ENCODE measurements at places on chromosomes 12 and 14.

DNA sequence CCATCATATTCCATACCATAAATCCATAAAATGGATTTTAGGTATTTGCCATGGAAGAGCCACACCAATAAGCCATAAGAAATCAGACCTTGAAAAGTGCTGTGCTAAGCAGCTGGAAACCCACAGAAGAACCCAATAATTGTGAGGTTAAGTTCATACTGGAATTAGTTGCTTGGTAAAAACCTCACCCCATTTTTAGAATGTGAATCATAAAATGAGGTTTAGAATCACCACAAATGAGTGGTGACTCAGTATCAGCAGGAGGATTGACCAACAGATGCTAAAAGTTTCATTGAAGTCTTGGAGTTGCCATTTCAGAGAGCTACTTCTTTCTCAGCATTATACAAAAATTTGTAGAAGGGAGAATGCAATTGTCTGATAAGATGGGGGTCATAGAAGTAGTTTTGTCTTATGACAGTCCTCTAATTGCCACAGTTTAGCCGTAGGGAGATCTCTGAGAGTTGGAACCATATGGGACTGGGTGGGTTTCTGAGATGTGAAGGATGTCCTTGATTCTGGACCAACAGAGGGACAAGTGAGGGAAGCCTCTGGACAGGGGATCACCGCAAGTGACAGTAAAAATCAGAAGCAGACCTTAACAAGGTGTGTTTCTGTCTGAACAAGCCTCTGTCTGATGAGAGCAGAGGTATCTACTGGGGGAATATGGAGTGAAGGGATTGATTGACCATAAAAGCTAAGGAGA is 1.4 kb upstream of the STON2 start:
- peak; percentile 60 for ATAC-seq

DNA sequence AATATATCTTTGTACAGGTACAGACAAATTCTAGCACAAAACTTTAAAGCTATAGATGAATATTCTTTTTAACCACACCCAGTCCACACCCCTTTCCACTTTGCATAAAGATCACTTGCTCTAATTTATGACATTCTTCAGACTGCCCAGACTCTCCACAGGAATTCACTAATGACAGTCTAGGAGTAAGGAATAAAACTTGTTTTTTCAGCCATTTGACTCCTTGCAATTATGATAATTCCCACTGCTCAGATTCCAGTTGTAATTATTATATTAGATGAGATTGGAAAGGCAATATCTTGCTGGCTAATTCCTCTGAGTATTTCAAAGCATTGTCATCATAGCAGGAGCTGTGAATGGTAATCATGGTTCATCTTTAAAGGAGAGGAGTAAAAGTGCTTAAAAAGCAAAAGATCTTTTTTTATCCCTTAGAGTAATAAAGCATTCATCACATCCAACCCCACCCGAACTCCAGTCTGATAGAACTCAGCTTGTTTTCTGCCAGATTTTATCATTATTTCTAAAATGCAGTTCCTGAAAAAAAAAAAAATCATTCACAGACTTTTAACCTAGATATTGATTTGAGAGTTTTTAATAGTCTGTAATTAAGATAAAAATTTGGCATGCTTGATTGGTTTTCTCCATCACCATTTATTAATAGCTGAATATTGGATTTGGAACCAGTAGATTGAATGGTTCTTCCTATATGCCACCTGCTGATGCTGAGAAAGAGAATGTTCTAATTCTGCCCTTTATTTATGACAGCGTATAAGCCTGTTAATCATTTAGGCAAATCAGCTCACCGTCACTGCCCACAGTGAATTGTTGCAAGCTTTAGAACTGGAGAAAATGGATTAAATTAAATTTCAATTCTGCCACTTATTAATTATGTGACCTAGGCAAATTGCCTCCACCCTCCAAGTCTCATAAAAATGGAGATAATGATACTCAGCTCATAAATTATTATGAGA is 93.9 kb upstream of the RASSF8 start:
- ATAC-seq: no peak

DNA sequence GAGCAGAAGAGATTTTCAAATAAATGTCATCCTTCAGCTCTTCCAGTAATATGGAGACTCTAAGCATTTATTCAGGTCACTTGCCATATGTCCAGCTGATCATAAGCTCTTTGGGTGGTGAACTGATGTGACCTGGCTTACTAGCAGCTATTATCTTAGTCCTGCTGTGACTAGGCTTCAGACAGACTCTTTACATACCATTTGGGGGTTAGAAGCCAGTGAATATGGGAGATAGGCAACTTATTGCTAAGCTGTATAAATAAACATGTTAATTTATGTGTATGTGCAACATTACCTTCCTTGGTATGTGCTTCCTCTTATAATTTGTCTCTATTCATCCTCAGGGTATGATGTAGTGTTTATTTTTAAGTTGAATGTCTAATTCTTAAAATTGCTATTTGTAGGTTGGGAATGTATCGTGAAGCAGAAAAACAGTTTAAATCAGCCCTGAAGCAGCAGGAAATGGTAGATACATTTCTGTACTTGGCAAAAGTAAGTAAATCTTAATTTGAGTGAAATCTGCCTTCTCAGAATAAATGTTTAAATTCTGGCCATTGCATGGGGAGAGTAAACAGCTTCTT is 32.4 kb downstream of the TTC8 start:
- ATAC-seq: no peak

DNA sequence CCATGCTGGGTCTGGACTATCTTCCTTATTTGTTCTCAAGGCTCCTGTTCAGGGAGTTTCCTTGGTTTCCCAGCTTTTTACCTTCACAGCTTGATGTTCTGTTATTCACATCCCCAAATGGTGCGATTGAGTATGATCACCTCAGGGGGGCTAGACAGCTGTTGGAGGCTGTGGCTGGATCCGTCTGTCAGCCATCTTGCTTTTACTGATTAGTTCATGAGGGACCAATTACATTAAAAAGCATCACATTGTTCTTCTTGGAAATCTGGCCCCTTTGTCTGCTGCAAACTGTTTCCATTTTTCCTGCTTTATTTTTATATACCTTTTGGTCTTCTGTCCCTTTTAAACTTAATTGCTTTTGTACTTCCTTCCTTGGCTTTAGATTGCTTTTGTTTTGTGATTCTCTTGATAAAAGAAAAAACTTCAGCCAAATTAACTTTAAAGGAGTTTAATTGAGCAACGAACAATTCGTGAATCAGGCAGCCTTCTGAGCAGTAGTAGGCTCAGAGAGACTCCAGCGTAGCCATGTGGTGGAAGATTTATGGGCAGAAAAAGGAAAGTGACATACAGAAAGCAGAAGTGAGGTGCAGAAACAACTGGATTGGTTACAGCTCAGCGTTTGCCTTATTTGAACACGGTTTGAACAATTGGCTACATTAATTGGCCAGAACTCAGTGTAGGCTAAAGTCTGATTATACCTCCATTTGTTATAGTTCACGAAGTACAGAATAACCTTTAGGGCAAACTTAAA is 208.7 kb downstream of the AEBP2 start:
- ATAC-seq: no peak

GRCh38 chr12:109162551-109162950 is 46.2 kb downstream of the ACACB start:
- ATAC-seq: no peak

- ATAC-seq: no peak
Observed at GRCh38 chr14:51750542-51750941, 98.8 kb downstream of the FRMD6 start.

- peak; percentile 33 for ATAC-seq
Observed at GRCh38 chr12:6927379-6928021, at the start of gene ATN1. Gene ATN1, plus strand, starts transcription at chr12:6927959. Its CDS starts 6,043 bp downstream, at chr12:6934002.

DNA sequence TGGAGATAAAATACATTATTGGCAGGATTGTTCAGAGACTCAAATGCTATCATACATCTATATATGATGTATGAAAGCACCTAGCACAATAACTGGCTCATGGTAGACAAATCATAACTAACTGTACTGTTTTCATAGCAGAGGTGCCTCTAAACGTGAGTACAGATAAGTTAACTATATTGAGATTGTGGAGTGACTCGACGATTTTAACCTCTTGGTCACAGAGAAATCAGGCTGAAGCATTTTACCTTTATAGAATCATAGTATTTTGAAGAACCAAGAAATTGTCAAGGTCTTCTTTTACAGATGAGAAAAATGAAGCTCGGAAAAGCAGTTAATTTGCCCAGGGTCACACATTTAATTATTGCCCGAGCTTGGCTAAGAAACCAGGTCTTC is 666 bp upstream of the DERA start:
- ATAC-seq: no peak

DNA sequence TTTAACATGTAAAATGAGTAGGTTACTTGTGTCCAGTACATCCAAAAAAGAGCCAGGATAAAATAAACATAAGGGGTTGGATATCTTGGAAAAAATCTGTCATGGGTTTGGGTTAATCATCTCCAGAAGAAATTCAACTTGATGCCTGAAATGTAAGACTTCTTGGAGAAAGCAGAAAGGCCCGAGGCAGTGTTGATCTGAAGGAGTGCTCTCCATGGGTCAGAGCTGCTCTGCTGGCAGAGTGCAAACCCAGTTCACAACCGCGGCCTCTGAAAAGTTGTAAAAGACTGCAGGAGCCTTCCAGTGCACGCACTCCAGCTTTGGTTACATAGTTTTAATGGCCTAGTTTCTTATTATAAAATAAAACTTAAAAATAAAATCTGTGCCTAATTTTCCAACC is 97.3 kb upstream of the ALX1 start:
- no peak for ATAC-seq

DNA sequence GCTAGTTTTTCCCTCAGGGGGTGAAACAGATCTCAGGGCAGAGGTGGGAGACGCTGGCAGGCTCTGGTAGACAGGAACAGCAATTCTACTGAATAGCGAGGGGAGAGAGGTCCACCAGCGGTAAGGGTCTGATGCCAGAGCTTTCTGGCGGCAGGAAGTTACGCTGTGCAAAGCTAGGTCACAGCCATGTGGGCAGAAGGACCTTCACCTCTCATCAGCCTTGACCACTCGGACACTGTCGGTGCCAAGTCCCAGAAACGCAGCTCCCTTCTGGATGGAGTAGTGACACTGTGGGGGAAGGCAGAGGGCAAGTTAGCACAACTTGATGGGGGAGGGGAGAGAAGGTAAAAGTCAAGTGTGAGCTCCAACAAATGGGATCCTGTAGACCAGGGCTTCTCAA is 10.3 kb upstream of the ZNF740 start:
- ATAC-seq: no peak
